ENCODE measurements at places on chromosomes 7 and 10.

DNA sequence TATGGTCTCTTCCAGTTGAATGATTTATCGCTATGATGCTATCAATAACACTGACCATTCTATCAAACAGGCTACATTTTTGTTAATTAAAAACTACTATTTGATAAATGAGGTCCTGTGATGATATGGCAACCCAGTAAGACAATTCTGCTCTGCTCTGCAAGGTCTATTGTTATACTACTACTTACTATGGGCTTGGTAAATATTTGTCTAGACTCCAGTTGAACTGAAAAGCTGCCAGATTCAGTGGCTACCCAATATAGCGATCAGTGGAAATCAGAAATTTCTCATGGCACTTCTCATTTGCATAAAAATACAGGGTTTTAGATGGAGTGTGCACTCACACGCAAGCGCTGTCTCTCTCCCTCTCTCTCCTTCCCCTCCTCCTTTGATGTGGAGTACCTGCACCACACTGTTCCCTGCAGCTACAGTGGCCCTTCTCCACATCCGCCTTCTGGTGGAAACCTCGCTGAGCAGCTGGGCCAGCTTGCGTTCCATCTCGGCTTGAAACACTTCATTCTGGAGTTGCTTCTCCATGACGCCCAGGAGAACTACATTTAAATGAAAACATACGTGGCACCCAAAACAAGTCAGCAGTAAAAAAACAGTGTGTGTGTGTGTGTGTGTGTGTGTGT, 77.9 kb downstream of the KIAA1549 start:
- DNase-seq, result no peak

GRCh38 chr7:76262683-76263402, 39.6 kb upstream of the HSPB1 start:
- DNase-seq, result peak; percentile 59

- peak; percentile 46 for DNase-seq
These were observed 386.2 kb downstream of the KCNMA1 start for GRCh38 chr10:77251297-77252013.

DNA sequence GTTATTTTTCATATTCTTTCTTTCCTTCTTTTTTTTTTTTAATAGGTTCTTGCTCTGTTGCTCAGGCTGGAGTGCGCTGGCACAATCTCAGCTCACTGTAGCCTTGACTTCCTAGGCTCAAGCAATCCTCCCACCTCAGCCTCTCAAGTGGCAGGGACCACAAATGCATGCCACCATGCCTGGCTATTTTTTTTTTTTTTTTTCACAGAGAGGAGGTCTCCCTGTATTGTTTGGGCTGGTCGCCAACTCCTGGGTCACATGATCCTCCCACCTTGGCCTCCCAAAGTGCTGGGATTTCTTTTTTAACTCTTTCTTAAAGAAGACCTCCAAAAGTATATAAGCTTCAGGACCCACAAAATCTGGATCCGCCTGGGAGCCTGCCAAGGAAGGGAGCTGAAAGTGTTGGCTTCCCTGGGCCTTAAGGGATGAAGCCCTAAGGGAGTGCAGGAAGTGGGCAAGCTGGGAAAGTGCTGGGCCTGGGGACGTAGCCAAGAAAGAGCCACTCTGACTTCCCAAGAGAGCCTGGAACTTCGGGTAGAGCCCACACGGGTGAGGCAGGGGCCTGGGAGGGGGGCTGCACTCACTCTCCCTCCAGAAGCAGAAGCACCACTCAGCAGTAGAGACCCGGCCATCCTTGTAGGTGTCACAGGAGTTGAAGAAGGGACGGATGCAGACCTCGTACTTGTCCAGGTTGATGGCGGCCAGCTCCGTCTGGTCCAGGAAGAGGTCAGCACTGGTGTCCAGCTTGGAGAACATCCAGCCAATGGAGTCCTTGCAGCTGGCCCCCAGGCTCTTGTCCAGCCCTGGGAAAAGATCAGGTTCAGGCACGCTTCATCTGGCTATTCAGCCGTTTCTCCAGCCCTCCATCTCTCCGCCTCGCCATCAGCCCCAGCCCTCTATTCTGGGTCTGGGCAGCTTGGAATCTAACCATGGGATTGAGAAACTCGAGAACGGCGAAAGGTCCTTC, 21.8 kb downstream of the SPOCK2 start:
- no peak for DNase-seq

- no peak for DNase-seq
These were observed 611.4 kb downstream of the TNS3 start for GRCh38 chr7:46970476-46970875.

DNA sequence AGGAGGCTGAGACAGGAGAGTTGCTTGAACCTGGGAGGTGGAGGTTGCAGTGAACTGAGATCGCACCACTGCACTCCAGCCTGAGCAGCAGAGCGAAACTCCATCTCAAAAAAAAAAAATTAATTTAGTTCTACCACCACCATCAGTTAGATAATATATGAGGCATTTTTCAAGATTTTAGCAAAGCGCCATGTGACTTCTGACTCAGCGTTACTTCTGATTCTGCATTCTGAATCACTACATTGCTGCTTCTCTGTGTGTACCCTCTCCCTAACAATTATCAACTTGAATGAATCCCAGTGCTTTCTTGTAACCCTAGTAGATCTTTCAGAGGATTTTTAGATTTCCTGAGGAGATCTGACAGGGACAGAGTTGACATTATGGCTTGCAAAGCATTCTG, 176.8 kb upstream of the SORCS1 start:
- DNase-seq, result no peak

GRCh38 chr7:72317341-72317740, 94.8 kb downstream of the CALN1 start:
- no peak for DNase-seq

- DNase-seq, result no peak
These were observed 256.2 kb downstream of the PAXIP1 start for GRCh38 chr7:154746571-154747360.

- DNase-seq, result no peak
These were observed 548.9 kb upstream of the AUTS2 start for GRCh38 chr7:69049326-69049725.

- DNase-seq, result no peak
These were observed 890.0 kb downstream of the GRM8 start for GRCh38 chr7:126362746-126363145.

DNA sequence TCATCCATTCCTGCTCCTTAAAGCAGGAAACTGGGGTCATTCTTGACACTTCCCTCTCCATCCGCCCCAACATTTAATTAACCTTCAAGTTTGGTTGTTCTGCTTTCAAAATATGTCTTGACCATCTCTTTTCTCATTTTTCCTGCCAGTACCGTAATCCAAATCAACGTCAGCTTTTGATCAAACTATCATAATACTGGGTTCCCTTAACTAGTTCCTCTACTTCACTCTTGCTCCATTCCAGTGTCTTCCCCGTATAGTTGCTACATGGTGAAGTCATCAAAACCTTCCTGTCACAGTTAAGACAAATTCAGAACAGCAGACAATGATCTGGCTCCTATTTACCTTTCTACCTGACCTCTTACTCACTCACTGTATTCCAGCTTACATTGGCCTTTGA, 6.6 kb upstream of the KLF14 start:
- no peak for DNase-seq

GRCh38 chr7:142460402-142461117, 202.7 kb upstream of the PRSS58 start:
- DNase-seq, result no peak

GRCh38 chr10:133276435-133277201, at the start of gene ADAM8:
ADAM8 (minus strand) TSS chr10:133276868; CDS start chr10:133276817, 51 bp downstream.
- no peak for DNase-seq

DNA sequence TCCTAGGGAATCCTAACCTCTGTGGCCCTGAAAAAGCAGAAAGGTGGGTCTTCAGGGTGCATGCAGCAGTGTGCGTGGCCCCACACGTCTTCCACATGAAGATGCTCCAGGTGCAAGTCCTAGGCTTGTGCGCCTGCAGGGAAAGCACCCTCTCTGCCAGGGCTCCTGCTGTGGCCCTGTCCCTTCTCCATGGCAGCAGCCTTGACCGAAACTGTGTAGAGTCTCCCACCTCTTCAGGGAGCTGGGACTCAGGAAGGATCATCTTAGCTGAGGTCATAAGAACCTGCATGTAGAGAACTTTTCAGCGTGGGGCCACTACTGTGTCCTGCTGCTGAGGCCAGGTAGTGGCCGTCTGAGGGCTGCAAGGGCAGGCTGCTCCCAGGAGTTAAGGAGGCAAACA, 6.3 kb upstream of the CSGALNACT2 start:
- DNase-seq, result no peak

DNA sequence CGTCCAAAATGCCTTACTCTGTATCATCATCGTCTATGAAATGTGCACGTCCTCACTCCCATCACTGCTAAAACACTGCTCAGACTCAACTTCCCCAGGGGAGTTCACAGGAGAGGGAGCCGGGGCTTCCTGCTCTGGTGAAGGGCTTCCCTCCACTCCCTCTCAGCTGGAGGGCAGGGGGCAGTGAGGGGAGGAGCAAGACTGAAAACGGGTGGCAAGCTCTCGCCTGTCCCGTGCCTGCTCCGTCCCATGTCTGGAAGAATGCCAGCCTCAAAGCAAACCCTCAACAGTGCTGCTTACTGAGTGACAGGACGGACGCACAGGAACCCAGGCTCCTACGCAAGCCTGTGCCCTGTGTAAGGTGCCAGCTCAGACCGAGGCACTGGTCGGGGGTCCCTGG, 25.1 kb downstream of the PRKAG2 start:
- DNase-seq, result no peak

DNA sequence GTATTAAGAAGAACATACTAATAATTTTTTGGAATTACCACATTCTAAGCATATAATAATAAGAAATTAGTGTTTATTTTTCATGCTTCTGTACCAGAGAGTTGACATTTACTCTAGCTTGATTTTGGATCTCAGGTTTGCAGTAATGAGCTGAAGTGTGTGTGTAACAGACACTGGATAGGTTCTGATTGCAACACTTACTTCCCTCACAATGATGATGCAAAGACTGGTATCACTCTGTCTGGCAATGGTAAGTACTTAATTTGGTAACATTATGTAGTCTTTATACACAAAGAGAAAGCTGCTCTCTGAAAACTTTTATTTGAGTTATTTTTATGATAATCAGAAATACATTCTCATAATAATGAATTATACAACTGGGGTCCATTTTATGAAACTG, 54.1 kb downstream of the SRI start:
- DNase-seq, result no peak

GRCh38 chr7:135672560-135673359, 10.4 kb downstream of the STMP1 start:
- DNase-seq, result peak; percentile 81

DNA sequence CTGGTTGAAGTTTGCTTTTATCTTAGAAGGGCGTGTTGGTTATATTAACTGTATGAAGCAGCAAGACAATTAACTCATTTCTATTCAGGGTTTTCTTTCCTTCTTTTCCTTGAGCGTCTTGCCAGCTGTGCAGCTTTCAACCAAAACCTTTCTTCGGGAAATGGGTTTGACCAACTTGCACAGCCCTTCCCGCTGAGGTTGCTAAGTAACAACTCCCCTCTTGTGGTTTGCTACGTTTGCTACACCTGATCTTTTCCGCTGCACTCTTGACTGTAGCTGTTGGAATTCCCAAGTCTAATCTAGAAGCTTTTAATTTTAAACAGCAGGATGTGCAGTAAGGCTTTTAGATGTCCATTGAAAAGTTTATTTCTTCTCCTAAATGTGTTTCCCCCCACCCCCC, 116.9 kb downstream of the CDCA7L start:
- peak; percentile 26 for DNase-seq

- no peak for DNase-seq
These were observed 99.1 kb downstream of the UNCX start for GRCh38 chr7:1331561-1332467.

GRCh38 chr7:131338173-131338572, 10.5 kb downstream of the MKLN1 start:
- no peak for DNase-seq

DNA sequence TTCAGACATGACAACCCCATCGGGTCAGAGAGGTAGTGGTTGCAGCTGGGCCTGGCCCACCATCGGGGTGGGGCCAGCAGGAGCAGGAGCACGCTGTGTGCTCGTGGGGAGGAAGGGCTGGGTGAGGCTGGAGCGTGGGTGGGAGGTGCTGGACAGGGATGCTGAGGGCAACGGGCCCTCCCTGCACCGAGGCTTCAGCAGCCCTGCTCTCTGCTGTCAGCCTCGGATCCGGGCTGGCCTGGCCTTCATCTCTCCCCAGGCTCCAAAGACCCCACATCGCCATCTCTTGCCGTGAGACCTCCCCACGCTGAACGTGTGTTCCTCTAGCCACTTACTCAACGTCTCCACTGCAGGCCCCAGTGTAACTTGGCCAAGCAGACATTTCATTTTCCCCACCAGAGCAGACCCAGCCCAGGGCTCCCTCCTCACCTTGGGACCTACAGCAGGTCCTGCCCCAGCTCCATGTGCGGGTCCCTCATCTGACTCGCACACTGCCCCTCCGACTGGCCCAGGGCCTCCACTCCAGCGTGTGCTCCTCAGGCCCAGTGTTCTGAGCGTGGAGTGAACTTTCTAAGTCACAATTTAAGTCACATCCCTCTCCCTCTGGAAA, 462.4 kb downstream of the DNAJB6 start:
- DNase-seq, result no peak

DNA sequence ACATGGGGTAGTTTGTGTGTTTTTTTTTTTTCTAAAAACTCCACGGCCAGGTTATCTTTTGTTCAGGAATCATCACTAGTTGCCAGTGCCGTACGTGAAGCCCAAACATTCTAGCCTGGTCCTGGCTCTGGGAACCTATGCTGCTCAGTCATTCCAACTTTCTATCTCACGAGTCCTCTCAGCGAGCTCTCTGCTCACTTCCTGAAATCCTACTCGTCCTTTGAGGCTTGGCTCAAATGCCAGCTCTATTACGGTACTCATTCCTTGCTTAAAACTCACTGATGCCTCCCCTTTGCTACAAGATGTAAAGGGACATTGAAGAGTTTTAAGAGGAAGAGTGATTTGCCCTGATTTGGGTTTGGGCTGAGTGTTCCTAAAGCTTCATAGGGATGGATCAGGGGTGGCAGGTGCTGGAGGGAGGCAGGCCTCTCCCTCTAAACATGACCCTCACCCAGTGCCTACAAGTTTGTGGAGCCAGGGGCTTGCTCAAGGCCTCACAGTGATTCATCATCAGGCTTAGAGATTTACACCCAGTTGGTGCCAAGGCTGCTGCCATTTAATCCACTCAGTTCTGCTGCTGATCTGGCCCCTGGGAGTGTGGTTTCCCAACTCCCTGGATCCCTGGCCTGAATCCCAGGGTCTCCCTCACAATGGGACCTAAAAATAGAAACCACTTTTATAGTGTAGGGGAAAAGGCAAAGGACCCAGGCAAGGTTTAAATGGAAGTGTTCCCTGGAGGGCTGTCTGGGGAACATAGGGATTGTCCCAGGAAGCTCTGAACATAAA, 46.1 kb upstream of the R3HCC1L start:
- no peak for DNase-seq
